ENCODE measurements at places on chromosomes 13 and 19. TPM values are rescaled to one million over a fixed set of nuclear protein-coding genes. Genes with fewer than 3 reads are reported as not detected.

The CNN1 gene
- 16.8 TPM for total RNA-seq

The ERICH6B gene
- total RNA-seq: not detected

The LIM2 gene
- total RNA-seq: not detected

The GPC5 gene
- total RNA-seq: not detected

GRCh38 chr13:102928941-102929675, 83.3 kb downstream of the ERCC5 start:
- no peak for DNase-seq

- no peak for DNase-seq
Observed at GRCh38 chr19:30935146-30935545, 414.1 kb downstream of the TSHZ3 start.

DNA sequence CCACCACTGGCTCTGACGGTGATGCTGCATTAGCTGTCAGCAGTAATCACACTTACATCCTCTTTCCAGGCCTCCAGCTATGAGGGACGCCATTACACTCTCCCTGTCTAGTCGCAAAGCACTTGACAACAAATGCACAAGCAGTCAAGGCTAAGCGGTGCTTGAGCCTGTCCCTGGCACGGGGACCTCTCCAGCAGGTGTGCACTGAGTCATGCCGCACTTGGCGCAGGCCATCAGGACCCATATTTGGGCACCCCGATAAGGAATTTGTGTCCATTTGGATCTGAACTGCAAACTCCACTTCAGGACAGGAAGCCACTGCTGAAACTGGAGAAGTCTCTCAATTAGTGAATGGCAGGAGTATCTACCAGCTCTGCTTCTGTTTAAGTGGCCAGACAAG, 301.9 kb upstream of the OBI1 start:
- no peak for DNase-seq

- DNase-seq: no peak
Observed at GRCh38 chr13:40597735-40598365, 68.6 kb downstream of the FOXO1 start.

GRCh38 chr13:105814219-105814901, 721.1 kb downstream of the EFNB2 start:
- DNase-seq: no peak

- no peak for DNase-seq
Observed at GRCh38 chr19:22882797-22883196, 50.7 kb downstream of the ZNF723 start.

DNA sequence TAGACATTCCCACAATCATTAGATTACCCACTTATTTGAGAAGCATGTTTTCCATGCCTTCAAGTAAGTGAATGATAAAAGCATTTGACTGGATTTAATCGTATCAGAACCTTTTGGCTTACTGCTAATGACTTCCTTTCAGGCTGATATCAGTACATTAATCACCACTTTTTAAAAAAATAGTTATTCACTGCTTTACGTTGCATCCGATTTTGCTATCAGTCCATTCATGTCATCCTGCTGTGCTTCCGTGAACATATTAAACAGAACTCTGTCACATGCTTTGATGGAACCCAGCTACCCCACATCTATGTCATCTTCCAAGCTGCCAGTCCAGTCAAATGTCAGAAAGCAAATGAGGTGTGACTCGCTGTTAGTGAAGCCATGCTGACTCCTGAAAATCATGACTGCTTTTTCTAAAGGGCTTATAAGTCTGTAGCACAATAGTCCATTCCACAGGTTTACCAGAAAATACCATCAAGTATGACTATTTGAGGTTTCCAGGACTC, 440.9 kb downstream of the IRS2 start:
- no peak for DNase-seq

All from adrenal gland (tissue), 19 donors.